ENCODE measurements at places on chromosomes 6 and 20.
A peak's percentile ranks its signal among the peaks of the same experiment; 100 is the strongest.

- DNase-seq = peak; percentile 23
Observed at GRCh38 chr20:40160097-40160550, 528.9 kb downstream of the MAFB start.

DNA sequence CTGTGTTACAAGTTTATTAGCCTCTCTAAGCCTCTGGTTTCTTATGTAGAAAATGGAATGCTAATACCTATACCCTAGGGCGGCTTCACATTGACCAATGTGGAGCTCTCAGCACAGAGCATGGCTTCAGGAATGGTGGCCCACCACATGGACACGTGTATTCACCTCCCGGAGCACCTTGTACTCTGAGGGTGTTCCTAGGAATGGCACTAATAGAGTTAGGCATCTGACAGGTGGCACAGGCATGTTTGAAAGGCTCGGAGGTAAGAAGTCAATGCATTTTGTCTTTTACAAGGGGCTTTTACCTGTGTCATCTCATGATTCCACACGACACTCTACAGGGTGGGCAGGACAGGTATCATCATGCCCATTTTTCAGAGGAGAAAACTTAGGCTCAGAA is 5.3 kb upstream of the TGM3 start:
- no peak for DNase-seq

DNA sequence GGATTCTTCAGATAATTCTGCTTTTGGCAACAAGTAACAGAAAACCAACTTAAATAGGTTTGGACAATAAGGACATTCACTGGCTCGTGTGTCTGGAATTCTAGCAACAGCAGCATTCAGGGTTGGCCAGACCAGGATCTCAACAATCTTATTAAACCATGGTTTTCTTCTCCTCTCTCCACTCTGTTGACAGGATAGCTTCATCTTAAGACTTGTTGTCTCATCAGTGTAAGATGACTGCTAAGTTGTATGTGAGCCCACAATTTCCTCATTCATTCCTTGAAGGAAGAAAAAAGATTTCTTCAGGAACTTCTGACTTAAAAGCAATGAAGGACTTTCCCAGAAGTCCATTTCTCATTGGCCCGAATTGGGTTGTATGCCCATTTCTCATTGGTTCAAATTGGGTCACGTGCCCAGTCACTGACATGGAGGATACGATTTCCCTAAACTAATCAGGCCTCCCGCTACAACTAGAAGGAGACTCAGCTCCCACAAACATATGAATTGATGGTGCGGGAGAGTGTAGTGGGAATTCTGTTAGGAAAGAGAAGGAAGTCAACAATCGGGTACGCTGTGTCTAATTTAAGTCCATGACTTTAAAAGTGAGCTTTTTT is 83.7 kb downstream of the SLC22A3 start:
- DNase-seq = no peak

DNA sequence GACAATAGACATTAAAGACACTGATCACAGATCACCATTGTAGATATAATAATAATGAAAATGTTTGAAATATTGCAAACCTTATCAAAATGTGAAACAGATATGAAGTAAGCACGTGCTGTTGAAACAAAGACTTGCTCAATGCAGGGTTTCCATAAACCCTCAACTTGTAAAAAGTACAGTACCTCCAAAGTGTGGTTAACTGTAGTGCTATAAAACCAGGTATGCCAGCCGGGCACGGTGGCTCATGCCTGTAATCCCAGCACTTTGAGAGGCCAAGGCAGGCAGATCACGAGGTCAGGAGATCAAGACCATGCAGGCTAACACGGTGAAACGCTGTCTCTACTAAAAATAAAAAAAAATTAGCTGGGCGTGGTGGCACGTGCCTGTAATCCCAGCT is 96.6 kb downstream of the ZFAND3 start:
- DNase-seq = no peak

- DNase-seq = no peak
Observed at GRCh38 chr6:45557454-45557853, 179.7 kb upstream of the SUPT3H start.

- no peak for DNase-seq
Observed at GRCh38 chr6:96468681-96469224, 52.9 kb upstream of the UFL1 start.

GRCh38 chr6:1574083-1574761 is 35.5 kb upstream of the FOXC1 start:
- no peak for DNase-seq

- DNase-seq = no peak
Observed at GRCh38 chr6:135265278-135265677, 84.2 kb downstream of the MYB start.

DNA sequence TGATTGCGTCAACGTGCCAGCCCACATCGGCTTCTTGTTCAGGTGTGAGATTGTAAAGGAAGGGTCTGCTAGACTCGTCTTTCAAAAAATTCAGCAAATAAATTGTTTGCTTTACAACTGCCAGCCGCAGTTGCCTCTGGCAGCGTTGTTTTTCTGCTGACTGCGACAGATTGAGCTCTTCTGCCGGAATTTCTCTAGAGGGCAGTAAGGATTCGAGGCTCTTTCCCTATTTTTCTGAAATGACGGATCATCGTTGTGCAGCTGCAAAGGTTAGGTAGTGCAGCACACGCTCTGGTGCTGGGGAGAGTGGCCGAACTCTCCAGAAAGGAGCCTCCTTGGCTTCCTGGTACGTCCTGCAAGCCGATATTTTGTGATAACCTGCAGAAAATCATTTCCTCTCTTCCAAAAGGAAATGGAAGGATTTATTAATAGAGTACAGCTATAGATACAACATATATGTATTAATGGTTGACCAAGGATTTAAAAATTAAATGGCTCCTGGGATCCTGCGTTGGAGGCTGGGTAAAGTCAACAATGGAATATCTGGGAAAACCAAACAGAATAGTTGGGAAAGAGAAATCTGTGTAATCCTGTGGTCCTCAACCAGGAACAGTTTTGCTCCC is 121.9 kb upstream of the ZFP64 start:
- no peak for DNase-seq

DNA sequence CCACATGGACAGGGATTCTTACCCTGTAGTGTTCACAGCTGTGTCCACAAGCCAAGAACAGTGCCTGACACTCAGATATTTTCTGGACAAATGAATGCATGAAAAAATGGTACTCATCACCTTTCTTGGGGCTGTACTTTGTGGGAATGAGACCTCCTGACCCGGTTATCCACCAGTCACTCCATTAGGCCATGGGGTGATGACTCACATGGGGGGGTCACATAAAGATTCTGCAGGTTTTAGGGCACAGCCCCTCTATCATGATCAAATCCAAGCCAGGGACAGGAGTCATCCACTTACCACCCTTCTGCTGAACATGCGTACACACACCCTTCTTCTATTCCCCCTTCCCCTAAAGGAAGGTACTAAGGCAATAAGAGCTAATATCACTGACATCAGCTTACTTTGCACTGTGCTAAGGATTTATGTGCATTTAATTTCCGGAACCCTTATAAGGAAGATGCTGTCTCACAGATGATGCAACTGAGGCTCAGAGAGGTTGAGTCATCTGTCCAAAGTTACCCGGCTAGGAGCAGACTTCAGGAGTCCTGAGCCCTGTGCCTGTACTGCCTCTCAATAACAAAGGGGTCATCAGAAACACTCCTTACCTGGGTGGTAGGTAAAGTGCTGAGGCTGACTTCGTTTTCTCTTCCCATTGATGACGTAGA is 107.8 kb downstream of the NFATC2 start:
- no peak for DNase-seq

GRCh38 chr6:147561726-147562125 is 53.2 kb downstream of the SAMD5 start:
- DNase-seq = no peak

GRCh38 chr6:85754894-85755293 is 112.2 kb upstream of the SYNCRIP start:
- DNase-seq = no peak

GRCh38 chr20:3654326-3655130 is 8.7 kb downstream of the GFRA4 start:
- no peak for DNase-seq

- DNase-seq = peak; percentile 55
Observed at GRCh38 chr6:41344876-41345275, 9.5 kb downstream of the NCR2 start.

- no peak for DNase-seq
Observed at GRCh38 chr6:166595949-166596348, 9.5 kb upstream of the RAMACL start.

DNA sequence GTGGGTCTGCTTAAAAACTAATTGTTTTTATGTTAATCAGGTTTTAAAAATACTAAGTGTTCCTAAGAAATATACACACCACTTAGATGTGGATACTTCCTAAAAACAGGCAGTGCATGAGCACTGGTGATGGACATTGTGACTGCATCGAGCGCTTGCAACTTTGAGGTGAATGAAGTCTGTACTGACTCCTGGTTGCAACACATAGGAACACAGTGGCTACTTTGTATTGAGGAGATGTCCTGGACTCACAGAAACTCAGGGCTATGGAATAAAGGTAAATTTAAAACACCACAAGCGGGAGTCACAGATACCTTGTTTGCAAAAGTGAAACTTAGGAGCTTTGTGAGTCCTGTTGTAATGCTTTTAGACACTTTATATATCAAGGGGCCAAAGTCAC is 55.6 kb upstream of the POLR1H start:
- DNase-seq = no peak

DNA sequence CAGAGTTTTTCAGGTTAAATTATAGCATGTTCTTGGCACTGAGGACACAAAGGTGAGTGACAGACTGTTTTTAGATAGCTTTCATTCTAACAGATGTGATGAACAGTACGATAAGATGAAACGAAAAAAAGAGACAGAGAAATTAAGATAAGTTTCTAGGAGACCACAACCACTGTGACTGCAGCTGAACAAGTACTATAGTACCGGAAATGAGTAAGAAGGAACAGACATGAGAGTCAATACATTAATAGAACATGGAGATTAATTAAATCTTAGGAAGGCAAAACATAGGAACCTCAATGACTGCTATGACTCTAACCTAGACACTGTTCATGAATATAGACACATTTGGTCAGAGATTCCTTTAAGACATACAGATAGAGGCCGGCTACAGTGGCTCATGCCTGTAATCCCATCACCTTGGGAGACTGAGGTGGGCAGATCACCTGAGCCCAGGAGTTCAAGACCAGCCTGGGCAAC is 40.2 kb downstream of the HBS1L start:
- no peak for DNase-seq

DNA sequence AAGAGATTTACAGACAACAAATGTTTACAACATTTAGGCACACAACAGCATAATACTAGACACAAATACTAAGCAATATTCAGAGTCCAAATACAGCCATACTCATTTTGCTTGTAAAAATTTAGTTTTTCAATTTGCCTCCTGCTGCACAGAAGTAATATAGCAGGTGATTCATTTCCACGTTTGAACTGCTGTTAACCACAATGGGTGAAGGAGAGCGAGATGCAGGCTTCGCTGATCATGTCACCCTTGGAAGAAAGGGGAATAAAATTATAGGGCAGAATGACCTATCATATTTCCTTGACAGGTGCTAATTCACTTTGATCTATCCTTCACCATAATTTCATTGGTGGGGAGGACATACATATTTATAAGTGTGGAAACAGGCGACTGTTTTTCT is 643.8 kb upstream of the AGPAT4 start:
- no peak for DNase-seq

DNA sequence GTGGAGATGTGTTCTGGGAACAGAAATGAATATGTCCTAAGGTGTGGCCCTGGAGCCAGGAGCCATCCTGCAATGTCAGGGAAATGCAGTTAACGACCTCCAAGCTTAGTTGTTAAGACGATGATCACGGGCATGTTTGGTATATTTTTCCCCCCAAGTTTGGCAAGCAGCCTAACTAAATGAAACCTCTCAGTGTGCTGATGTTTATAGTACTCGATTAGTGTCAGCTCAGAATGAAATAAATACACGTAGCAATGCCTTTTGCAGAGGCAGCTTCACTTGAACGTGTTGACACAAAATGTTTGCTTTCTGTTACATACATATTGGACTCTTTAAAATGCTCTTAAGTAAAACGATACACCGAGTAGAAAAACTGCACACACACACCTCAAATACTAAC is 76.2 kb upstream of the OLIG3 start:
- DNase-seq = no peak

DNA sequence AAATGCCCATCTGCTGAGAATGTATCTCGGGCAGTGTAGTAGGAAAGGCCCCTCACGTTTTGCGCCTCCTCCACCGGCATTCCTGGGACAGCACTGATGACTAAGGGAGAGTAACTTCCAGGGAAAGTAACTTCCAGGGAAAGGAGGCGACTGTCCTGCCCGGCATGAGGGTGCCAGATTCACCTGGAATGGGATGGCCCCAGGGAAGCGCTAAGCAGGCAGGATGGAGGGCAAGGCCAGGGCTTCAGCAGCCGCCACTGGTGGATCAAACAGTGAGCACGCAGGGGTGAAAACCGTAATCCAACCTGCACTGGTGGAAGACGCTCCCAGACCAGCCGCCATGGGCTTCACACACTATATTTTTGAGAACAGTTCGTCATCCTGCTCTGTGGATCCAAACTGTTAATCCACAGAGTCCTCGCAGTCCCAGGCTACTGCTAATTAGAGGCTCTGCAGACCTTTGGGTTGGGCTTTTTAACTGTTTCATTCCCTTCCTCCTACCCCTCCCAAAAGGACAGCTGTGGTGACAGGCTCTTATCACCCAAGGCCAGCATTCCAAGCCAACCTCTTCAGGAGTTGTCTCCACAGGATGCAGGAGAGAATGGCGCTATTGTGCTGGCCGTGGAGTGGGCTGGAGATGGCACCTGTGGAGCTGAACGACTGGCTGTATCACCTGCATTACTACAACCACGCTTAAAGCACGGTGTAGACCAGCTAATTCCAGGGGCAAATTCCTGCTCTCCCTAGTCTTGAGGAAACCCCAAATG is 178.9 kb downstream of the DLL1 start:
- no peak for DNase-seq

DNA sequence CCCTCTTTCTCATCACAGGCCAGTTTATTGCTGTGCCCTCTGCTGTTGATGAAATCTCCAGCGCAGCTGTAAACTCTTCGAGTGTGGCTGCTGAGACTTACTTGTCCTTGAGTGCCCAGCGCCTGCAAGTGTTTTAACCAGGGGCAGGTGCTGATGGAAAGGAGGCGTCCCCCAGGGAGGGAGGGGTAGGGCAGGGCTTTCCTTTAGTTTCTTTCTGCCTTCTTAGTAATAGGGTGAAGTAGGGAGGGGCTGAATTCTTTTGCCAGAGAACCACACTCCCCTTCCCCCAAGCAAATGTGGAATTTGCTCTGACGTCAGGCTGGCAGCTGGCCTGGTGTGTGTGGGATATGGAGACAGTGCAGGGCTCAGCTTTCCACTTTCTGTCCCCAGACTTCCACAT is 61.2 kb downstream of the IGF2R start:
- DNase-seq = no peak

GRCh38 chr6:168089186-168090063 is 10.4 kb upstream of the FRMD1 start:
- no peak for DNase-seq

DNA sequence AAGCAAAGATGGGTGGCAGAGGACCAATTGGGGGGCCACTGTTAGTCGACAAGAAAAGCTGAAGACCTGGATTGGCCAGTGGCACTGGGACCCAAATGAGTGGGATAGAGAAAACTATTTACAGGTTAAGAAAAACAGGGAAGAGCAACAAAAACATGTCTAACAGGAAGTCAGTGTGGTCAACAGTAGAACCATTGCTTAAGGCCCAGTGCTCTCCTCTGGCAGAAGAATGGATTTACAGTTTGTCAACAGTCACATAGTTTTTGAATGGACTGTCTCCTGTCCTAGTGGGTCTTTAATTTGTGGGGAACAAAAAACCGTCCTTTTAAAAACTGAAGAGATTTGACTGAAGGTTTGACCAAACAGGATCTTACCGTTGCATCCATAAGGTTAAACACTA is 12.1 kb upstream of the WTAP start:
- DNase-seq = no peak

Data from activated CD4-positive, alpha-beta memory T cell treated with anti-CD3 and anti-CD28 coated beads, Interleukin-2, amount 10 ng/mL, durations not matched to agents 7 days and 5 days (primary cell).